ENCODE measurements at places on chromosomes 12 and 14.

DNA sequence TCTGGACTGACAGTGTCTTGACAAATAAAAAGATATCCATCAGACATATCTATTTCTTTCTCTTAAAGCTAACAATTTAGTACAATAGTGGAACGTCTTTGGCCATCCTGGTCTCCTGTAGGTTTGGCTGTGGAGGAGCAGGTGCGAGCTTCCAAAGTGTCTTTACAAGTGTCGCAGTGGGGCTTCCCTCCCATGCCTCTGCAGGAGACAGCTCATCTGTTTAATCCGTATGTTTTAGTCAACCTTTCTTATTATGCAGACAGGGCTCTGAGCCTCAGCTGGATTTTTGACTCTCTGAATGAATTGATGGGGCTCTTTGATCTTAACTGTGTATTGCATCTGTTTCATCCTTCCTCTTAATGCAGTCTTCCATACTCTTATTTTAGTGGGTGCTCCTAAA, 57.5 kb downstream of the RMST start:
- no peak for DNase-seq

DNA sequence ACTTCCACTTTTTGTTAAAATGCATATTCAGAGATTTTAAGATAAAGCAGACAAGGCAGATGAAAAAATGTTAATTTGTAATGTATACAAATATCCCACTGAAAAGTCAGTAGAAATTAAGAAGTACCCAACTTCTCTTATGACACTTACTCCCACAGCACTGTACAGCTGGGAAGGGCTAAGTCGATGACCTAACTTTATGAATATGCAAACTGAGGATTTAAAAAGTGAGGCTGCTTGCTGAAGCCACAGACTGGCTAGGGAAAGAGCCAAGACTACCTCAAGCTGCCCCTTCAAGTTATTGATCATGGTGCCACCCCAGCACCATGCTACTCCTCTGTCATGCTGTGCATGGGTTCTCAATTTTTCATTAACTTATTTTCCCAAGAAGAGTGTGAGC, 17.0 kb downstream of the PPM1H start:
- DNase-seq = no peak

- DNase-seq = no peak
Measured at GRCh38 chr12:59158066-59158465, 237.8 kb upstream of the LRIG3 start.

DNA sequence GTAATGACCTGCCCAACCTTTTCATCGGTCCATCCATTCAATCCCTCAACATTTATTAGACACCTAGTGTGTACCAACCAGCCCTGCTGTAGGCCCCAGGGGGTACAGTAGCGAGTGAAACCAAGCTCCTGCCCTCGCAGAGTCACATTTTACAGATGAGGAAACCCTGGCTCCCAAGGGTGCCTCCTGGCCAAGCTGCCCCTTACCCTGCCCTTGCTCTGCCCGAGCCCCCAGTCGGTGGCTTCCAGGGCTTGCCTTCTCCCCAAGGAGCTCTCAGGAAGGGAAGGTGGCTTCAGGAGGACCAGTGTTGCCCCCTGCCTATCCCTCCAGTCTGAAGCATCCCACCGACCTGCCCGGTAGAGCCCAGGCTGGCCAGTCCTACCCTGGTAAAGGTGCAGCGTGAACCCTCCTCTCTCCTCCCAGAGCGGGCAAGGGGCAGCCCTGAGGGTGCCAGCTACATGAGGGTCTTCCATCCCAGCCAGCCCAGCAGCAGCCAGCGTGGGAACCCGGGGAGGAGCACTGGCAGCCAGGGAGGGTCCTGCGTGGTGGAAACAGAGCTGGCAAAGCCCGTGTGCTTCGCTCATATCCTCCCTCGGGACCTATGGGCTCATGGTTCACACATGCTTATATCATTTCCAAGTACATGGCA, 670 bp upstream of the BEGAIN start:
- peak; percentile 53 for DNase-seq

- no peak for DNase-seq
Measured at GRCh38 chr14:77124345-77125280, 17.0 kb downstream of the ZDHHC22 start.

DNA sequence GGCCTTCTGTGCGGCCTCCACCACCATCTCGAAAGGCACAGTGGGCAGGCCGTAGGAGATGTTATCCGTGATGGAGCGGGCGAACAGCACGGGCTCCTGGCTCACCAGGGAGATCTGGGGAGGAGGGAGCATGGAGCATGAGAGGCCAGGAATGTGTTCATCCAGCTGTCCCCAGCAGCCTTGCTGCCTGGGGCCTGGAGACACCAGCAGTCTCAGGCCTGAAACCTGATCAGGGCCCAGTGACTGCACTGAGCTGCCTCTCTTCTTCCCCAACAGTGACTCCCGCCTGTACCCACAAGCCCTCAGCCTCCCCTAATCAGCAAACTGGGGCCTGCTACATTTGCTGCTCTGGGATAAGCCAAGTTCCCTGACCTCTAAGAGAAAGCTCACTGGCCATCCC, 30.9 kb downstream of the ABCB9 start:
- DNase-seq = no peak

GRCh38 chr14:58633831-58634230, 3.9 kb upstream of the DACT1 start:
- DNase-seq = no peak

GRCh38 chr14:95391331-95391730, 71.6 kb upstream of the CLMN start:
- no peak for DNase-seq

DNA sequence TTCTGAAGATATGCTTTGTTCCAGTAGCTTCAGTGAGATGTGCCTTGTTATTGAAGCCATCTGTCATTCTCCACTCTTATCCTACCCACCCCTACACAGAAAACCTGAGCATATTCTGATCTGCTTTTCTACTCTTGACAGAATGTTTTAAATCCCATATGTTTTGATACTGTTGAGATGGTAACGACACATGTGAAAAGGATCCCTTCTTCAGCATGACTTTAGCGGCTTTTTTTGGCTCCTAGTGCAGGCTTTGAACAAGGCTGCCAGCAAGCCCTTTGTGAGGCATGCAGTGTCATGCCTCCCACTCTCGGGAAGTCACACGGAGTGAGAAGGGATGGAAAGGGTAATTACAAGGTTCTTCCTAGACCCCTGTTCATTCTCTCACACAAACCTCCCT, 228.8 kb upstream of the RGS6 start:
- no peak for DNase-seq

DNA sequence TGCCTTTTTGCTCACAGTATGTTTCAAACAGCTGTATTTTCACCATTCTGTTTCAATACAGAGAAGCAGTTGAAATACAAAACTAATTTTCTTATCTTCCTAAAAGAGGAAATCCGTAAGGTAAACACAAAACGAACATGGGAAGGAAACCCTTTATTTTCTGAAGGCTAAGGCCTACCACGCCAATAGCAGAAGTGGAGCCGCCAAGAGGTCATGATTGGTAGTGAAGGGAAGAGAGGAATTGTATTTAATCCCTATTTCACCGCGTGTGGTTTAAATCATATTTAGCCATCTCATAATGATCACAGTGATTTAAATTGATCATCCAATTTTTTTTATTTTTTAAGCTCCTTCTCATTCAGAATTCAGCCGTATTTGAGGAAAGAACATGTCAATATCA, 398.2 kb downstream of the PRKD1 start:
- peak; percentile 29 for DNase-seq

DNA sequence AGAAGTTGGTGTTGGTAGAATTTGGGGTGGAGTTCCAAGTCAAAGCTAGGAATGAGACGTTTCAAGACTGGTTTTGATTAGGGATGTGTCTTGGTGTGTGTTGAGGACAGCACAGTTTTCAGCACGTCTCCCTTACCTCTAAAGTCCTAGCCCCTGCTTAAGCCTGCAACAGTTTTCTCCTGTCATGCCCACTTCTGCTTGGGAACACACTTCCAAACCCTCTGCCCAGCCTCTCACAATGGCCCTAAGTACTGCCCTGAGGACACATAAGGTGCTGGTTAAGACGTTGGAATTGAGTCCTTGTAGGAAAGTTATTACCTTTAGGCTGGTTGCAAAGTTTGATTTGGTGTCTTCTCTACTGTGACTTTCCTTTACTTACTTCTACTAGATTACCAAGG, 710 bp upstream of the BMAL2 start:
- DNase-seq = no peak

All from NCI-H1436 (cell line).